Effector CD8-positive, alpha-beta T cell (primary cell): ENCODE measurements at places on chromosomes 13 and 19.

GRCh38 chr13:112073245-112074138 lies 6.5 kb downstream of the SOX1 start:
- DNase-seq, result no peak

GRCh38 chr19:14530506-14530905 lies 1.1 kb downstream of the TECR start:
- no peak for DNase-seq

DNA sequence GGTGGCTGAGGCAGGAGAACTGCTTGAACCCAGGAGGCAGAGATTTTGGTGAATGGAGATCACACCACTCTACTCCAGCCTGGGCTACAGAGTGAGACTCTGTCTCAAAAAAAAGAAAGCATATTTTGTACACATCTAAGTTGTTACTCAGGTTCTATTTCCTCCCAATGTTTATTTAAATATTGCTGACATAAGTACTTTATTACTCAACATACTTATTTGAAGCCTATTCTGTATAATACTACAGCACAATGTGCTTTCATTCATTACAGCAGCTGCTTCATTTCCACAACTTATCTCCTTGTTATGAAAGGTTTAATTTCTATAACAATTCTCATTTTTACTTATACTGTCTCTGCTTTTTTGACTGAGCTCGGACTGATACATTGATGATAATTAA lies 495.7 kb downstream of the SLITRK1 start:
- DNase-seq, result no peak

DNA sequence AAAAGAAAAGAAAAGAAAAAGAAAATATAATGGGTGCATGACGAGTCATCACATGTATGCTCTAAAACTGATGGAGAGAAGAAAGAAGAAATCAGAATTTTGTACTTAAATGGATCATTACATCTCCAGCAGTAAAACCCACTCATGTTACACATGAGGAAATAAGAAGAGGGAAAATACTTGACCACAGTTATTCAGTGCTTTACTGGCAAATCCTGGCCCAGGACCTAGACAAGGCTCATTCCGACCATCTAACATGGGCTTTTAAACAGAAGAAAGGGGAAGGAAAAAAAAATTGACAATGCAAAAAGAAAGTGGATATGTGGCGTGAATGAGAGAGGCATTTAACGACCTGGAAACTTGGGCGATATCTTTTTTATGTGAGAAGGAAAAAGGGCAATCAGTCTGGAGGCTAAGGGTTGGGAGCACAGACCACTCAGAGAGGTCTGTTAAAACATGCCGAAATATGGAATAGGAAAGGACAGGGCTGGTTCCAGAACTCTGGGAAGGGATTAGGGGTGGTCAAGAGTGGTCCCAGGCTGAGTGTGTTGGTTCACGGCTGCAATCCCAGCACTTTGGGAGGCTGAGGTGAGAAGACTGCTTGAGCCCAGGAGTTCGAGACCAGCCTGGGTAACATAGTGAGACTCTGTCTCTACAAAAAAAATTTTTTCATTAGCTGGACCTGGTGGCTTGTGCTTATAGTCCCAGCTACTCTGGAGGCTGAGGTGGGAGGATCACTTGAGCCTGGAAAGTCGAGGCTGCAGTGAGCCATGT lies 1.6 kb downstream of the SIGLECL1 start:
- no peak for DNase-seq

- DNase-seq, result no peak
These were observed 105.6 kb upstream of the PEG3 start for GRCh38 chr19:56946159-56946558.

DNA sequence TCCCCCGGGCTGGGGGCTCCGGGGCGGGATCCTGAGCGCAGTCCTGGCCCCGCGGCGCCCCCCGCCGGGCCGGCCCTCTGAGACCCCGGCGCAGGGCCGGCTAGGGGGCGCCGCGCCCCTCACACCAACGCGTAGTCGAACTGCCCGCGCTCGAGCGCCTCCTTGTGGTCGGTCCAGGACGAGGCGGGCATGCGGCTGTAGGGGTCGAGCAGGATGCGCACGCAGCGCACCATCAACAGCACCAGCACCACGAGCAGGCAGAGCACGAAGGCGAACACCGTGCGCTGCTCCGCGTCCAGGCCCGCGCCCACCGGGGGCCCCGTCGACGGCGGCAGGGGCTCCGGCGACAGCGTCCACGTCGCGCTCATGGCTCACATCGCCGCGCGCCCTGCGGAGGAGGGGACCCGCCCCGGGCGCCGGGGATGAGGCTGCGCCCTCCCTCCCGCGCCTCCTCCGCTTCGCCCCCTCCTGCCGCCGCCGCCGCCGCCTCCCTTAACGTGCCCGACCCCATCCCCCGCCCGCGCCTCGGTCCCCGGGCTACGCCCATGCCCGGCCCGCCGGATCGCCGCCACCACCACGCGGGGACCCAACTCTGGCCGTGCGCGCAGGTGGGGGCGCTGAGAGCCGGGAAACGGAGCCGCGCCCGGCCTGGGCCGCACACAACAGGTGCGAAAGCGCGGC lies 624 bp downstream of the CTXN1 start:
- DNase-seq, result peak; percentile 70

DNA sequence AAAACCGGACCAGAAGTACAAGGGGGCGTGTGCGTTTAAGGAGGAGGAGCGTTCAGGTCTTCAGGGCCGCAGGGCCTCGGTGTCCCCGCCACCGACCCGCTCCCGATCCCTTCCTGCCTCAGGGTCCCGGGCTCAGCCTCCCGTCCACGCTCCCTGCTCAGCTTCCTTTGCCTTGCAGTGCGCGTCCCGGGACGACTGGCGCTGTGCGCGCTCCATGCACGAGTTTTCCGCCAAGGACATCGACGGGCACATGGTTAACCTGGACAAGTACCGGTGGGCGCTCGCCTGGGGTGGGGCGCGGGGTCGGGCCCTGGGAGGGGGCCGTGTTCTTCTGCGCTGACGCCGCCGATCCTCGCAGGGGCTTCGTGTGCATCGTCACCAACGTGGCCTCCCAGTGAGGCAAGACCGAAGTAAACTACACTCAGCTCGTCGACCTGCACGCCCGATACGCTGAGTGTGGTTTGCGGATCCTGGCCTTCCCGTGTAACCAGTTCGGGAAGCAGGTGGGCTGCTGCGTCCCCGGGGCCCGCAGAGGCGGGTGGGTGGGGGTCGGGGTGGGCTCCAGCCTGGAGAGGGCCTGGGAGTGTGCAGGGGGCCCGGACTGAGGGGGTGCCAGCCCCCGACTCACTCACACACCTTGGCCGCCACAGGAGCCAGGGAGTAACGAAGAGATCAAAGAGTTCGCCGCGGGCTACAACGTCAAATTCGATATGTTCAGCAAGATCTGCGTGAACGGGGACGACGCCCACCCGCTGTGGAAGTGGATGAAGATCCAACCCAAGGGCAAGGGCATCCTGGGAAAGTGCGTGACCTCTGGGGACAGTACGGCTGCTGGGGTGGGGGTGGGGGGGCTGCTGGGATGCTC lies 1.4 kb downstream of the GPX4 start:
- peak; percentile 22 for DNase-seq

- no peak for DNase-seq
These were observed 7.1 kb upstream of the ACTN4 start for GRCh38 chr19:38640368-38640767.

DNA sequence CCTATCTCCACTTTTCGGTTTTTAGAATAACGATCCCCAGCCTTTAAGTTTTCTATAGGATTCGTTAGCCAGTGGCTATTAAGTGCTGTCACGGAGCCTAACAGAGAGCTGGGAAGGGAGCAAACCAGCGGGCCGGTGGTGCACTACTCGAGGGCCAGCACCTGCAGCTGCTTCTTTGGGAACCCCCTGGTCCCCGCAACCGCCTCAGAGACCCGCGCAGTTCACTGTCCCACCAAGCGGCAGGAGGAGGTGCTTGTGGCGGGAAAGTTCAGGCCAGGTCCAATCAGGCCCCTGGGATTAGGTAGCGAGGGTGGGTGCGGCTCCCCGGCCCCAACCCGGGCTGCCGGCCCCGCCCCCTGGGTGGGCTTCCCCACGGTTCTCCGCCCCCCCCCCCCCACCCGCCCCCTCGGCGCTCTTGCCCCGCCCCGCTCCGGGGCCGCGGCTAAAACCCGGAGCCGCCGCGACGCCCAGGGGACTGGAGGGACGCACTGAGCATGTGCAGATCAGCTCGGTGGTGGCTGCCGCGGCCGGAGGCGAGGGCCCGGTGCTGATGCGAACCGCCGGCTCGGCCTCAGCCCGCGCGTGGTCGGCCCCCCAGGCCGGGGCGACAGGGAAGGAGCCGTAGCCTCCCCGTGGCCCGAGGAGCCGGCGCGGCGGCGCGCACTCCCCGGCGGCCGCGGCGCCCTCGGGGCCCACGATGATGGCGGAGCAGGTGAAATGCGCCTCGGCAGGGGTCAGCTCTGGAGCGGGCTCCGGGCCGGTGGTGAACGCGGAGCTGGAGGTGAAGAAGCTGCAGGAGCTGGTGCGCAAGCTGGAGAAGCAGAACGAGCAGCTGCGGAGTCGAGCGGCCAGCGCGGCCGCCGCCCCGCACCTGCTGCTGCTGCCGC lies at the start of gene SLAIN1:
SLAIN1 (plus strand) TSS at position 471 of the 887 bp plus-strand sequence; CDS start at position 698, 227 bp downstream.
- DNase-seq, result peak; percentile 86

GRCh38 chr19:7397687-7398086 lies 49.0 kb downstream of the ARHGEF18 start:
- no peak for DNase-seq

- DNase-seq, result peak; percentile 39
These were observed 13.2 kb upstream of the ASF1B start for GRCh38 chr19:14149509-14149994.

- DNase-seq, result no peak
These were observed 3.8 kb upstream of the MAP2K7 start for GRCh38 chr19:7899751-7900378.

GRCh38 chr13:23963184-23963931 lies 66.1 kb upstream of the C1QTNF9B start:
- no peak for DNase-seq

GRCh38 chr19:648904-649801 lies 9.5 kb downstream of the FGF22 start:
- no peak for DNase-seq

DNA sequence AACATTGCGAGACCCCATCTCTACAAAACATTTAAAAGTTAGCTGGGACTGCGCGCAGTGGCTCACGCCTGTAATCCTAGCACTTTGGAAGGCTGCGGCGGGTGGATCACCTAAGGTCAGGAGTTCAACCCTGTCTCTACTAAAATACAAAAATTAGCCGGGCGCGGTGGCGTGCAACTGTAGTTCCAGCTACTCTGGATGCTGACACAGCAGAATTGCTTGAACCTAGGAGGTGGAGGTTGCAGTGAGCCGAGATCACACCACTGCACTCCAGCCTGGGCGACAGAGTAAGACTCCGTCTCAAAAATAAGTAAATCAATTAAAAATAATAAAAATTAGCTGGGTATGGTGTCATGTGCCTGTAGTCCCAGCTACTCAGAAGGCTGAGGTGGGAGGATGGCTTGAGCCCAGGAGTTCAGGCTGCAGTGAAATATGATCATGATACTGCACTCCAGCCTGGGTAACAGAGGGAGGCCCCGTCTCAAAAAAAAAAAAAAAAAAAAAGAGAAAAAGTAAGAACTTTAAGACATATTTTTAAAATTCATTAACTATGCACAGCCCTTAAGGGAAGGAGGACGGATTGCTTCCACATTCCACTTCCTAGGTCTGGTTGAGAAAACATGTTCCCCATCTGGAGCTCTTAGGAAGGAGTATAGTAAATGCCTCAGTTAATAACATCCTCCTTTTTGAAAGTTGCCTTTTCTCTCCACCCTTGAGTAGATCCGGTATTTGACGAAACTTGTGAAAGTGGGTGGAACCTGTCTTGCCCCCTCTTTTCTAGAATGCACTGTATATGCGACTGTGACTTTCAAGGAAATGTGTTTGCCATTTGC lies 26.1 kb downstream of the EXOC3L2 start:
- no peak for DNase-seq

DNA sequence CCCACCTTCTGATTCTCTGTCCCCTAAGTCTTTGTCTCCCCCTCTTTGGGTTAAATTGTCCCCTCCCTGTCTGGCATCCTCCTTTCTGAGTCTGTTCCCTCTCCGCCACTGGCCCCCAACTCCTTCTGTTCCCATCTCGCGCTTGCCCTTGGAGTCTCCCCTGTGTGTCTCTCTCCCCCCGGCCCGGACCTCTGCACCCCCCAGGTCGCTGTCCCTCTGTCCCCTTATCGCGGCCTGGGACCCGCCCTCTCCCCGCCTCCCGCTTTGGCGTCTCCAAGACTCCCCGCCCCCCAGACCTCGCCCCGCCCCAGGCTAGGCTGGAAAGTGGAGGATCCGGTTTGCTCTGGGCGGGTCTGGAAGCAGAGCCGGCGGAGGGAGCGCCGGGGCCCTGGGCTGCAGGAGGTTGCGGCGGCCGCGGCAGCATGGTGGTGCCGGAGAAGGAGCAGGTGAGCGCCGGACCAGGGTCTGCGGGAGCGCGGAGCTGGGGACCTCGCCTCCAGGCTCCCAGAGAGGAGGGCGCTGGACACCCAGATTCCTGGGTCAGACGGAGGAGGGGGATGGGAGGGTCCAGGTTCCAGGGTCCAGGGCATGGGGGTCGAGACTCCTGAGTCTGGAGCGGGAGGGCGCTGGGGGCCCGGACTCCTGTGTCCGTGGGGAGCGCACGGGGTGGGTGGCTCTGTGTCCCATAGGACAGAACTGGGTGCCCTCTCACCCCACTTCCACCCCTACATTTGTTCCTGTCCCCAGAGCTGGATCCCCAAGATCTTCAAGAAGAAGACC lies at the start of gene TRPM4:
TRPM4 (plus strand) TSS at position 348 of the 780 bp plus-strand sequence; CDS start at position 423, 75 bp downstream.
- DNase-seq, result peak; percentile 22

- DNase-seq, result no peak
These were observed 350.1 kb upstream of the NBEA start for GRCh38 chr13:34591900-34592529.

GRCh38 chr19:1312767-1313694 lies 27.4 kb downstream of the EFNA2 start:
- DNase-seq, result no peak

GRCh38 chr19:39182174-39182505 lies 14.6 kb upstream of the NCCRP1 start:
- no peak for DNase-seq

- no peak for DNase-seq
These were observed 3.1 kb downstream of the TSC22D1 start for GRCh38 chr13:44573071-44573470.

GRCh38 chr19:13137290-13137794 lies 12.8 kb downstream of the STX10 start:
- DNase-seq, result no peak

DNA sequence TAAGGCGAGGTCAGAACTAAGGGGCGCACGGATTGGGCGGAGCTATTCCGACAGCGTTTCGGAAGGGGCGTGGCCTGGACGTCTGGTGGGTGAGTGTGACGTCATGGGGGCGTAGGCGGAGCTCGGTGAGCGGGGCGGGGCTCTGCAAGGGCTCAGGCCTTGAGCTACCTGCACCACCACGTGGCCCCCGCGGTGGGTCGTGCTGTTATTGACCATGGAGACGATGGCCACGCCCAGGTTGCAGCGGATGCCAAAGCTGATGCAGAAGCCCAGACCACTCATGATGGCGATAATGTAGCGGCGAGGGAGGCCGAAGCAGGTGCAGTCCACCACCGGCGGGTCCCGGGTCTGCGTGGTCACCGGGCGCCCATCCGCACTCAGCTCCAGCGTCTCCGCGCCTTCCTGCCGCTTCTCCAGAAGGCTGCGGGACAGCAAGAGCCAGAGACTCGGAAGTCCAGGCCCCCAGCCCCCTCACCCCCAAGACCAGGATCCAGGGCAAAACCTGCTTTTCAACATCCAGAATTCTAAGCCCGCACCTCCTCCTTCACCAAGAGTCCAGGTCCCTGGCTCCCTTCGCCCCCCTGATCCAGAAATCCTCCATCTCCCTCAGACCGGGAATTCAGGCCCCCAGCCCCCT lies 4.8 kb downstream of the SLC17A7 start:
- peak; percentile 37 for DNase-seq

GRCh38 chr13:114102521-114103288 lies 29.7 kb downstream of the RASA3 start:
- DNase-seq, result no peak
